Hair follicular keratinocyte (primary cell): ENCODE measurements at places on chromosomes 2 and 18. TPM values are rescaled to one million over a fixed set of nuclear protein-coding genes. Genes with fewer than 3 reads are reported as not detected.

The GAL3ST2 gene
- not detected in 2 replicates for total RNA-seq

The CD8B gene
- total RNA-seq, result not detected in 2 replicates

The COLEC11 gene
- total RNA-seq, result 0.31 TPM in 1 of 2 replicates, not detected in the other

The ATF2 gene
- total RNA-seq, result 18.7 and 26.8 TPM in 2 replicates

The C2orf66 gene
- not detected in 2 replicates for total RNA-seq

The LYPD6 gene
- total RNA-seq, result 7.0 and 9.6 TPM in 2 replicates

The SH3RF3 gene
- 0.57 and 0.86 TPM in 2 replicates for total RNA-seq

The CD8B2 gene
- total RNA-seq, result not detected in 2 replicates

The FBXO48 gene
- total RNA-seq, result 0.72 and 0.78 TPM in 2 replicates

The CROCC2 gene
- total RNA-seq, result not detected in 2 replicates

The HSPE1 gene
- 106 and 275 TPM in 2 replicates for total RNA-seq

The C2orf78 gene
- total RNA-seq, result not detected in 2 replicates

The TLX2 gene
- total RNA-seq, result 0.08 TPM in 1 of 2 replicates, not detected in the other

The SLC16A14 gene
- total RNA-seq, result 0.31 and 0.34 TPM in 2 replicates

The POU3F3 gene
- not detected in 2 replicates for total RNA-seq

The ST8SIA5 gene
- not detected in 2 replicates for total RNA-seq

The HOXD3 gene
- total RNA-seq, result not detected in 2 replicates

The VAMP8 gene
- 99.9 and 101 TPM in 2 replicates for total RNA-seq

The CFAP65 gene
- not detected in 2 replicates for total RNA-seq

The AGBL5 gene
- 21.5 and 27.2 TPM in 2 replicates for total RNA-seq

The ITM2C gene
- total RNA-seq, result 15.4 and 25.3 TPM in 2 replicates

The GPR75 gene
- 0.15 and 0.62 TPM in 2 replicates for total RNA-seq

The EFR3B gene
- total RNA-seq, result 0.55 and 0.61 TPM in 2 replicates

The MAB21L4 gene
- 0.11 TPM in 1 of 2 replicates, not detected in the other for total RNA-seq

The TMEM200C gene
- not detected in 2 replicates for total RNA-seq

The HRH4 gene
- 0.08 TPM in 1 of 2 replicates, not detected in the other for total RNA-seq

The GALR1 gene
- total RNA-seq, result not detected in 2 replicates

The CXCR1 gene
- 0.11 TPM in 1 of 2 replicates, not detected in the other for total RNA-seq

The CEP76 gene
- 5.4 and 10.4 TPM in 2 replicates for total RNA-seq

The NPPC gene
- not detected in 2 replicates for total RNA-seq

The TTN gene
- under 0.01 TPM in 1 of 2 replicates, not detected in the other for total RNA-seq

The RAD51AP2 gene
- total RNA-seq, result 0.04 and 0.08 TPM in 2 replicates

The DOK6 gene
- not detected in 2 replicates for total RNA-seq

The PRPF40A gene
- 87.5 and 162 TPM in 2 replicates for total RNA-seq

The ALPG gene
- not detected in 2 replicates for total RNA-seq

The HMSD gene
- total RNA-seq, result 1.4 TPM in 1 of 2 replicates, not detected in the other

The PSME4 gene
- total RNA-seq, result 42.4 and 50.0 TPM in 2 replicates

The CCDC121 gene
- total RNA-seq, result 0.84 and 1.0 TPM in 2 replicates

The GCG gene
- total RNA-seq, result not detected in 2 replicates

The FIGN gene
- total RNA-seq, result 0.70 and 0.76 TPM in 2 replicates

The WNT6 gene
- 0.16 TPM in 1 of 2 replicates, not detected in the other for total RNA-seq

The TBR1 gene
- not detected in 2 replicates for total RNA-seq
